ENCODE measurements at places on chromosomes 4 and X.

- no peak for DNase-seq
Observed at GRCh38 chr4:44632089-44632488, 19.3 kb downstream of the YIPF7 start.

GRCh38 chrX:40471965-40472648 lies 108.7 kb upstream of the ATP6AP2 start:
- peak; percentile 65 for DNase-seq

GRCh38 chr4:136558940-136559494 lies 973.3 kb downstream of the PCDH18 start:
- DNase-seq = no peak

DNA sequence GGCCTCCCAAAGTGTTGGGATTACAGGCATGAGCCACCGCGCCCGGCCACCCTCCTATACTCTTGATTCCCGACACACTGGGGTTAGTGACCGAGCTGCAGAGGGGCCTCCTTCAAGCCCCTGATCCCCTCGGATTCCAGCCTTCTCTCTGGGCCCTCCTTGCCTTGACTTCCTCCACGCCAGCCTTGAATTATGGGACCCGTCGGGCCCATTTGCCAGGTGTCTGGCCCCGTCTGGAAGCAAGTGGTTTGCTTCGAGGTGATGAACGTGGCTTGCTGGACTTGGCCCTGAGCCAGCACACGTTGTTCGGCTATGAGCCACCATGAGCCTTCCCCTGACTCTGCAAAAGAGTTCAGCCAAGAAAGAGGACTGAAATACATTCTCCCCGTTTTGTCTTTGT lies 37.4 kb upstream of the GRPEL1 start:
- no peak for DNase-seq

- no peak for DNase-seq
Observed at GRCh38 chrX:15395789-15396188, 11.6 kb upstream of the VEGFD start.

DNA sequence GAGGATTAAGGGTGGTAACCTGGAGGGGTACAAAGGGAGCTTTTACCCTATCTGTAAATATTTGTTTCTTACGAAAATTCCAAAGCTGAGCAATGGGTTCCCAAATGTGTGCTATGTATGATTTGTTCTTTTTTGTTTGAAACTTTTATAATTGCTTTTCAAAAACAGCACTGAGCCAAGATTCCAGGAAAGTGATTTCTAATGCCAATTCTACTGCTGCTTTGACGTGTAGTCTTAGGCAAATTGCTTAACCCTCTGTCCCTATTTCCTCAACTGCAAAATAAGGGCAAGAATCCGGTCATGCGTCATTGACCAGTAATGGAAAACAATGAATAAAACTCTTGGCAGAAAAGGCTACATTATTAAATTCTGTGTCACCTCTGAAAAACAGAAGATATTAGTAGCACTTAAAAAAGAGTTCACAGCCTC lies 454.7 kb downstream of the IL15 start:
- no peak for DNase-seq

DNA sequence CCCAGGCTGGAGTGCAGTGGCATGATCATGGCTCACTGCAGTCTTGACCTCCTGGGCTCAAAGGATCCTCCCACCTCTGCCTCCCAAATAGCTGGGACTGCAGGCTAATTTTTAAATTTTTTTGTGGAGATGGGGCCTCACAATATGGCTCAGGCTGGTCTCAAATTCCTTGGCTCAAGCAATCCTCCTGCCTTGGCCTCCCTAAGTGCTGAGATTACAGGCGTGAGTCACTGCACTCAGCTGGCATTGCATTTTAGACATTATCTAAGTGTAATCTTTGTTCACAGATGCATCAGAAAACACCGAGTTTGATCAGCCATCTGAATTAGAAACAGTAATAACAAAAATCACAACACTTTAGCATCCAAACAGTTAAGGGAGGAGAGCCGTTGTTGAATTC lies 53.4 kb upstream of the CBR4 start:
- no peak for DNase-seq

- DNase-seq = peak; percentile 20
Observed at GRCh38 chr4:8769645-8770517, 101.8 kb downstream of the HMX1 start.

GRCh38 chr4:145071560-145071959 lies 26.4 kb downstream of the ANAPC10 start:
- DNase-seq = no peak

- DNase-seq = no peak
Observed at GRCh38 chr4:53713296-53713695, 122.0 kb upstream of the LNX1 start.

DNA sequence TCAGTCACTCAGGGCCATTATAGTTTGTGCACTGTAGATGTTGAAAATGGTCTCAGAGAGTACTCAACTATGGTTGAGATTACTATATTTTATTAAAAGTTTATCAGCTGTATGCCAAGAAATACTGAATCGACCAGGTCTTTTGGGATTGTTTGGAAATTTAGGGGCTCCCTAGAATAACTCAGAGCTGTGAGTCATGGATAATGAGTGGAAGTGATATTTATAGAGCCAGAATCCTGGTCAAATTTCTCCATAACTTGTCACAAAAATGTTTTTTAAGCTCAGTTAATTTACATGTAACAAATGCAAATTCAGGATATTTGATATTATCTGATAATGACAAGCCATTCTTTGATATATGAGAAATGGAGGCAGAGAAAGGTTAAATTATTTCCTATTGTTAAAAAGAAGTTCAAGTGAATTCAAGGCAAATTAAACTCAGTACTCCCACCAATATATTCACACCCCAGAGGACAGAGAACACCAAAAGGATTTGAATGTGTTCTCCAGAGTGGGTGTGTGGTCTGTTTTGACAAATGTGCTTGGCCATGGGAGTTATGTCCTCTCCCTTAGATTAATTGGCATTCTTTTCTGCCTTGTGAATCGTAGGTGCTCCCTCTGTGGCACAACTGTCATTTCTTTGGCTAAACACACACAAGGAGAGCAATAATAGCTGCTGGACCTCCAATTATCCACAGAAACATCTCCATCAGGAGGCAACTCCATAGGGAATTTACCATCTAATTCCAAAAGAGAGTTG lies 37.7 kb downstream of the ARHGAP24 start:
- DNase-seq = no peak

- DNase-seq = no peak
Observed at GRCh38 chr4:174983128-174983750, 65.1 kb downstream of the ADAM29 start.

DNA sequence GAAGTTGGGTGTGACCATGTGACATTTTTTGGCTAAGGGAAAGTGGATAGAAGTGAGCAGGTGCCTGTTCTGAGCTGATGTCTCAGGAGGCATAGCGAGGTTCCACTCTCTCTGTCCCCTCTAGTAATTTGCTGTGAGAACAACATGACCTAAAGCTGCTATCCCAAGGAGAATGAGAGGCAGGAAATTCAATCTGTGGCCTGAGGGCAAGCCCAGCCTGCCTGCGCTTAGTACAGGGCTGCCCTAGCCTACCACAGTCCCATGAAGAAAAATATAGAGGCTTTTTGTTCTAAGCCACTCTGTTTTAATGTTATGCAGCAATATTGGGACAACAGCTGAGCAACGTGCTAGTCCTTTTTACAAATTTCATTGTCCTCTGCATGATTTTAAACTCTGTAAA lies 193.1 kb downstream of the LDB2 start:
- no peak for DNase-seq

DNA sequence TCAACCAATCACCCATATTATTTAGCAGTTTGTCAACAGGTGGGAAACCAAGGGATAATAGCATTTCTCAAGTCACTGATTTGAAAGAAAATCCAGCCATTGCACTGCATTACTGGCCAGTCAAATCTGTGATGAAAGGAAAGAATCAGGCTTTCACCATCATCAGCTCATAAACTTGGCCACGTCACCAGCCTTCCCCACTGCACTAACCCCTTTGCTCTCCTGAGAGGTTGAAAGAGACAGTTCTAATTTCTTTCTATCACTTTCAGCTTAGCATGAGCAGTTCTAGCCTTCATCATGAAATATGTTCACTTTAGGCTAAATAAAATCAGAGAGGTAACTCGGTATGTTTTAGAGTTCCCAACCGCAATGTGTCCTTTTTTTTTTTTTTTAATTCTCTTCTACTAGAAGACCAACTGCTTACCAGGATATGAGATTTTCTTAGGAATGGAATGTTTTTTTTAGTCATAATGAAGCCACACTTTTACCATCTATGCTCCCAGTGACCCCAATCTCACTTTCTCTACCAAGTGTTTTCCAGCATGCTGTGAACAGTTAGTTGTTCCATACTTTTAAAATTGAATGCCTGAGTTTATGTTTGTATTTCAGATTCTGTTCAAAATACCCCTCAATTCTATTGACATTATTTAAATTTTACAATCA lies 55.7 kb upstream of the SLC7A11 start:
- no peak for DNase-seq

GRCh38 chr4:147960971-147961370 lies 229.1 kb downstream of the ARHGAP10 start:
- DNase-seq = no peak

- DNase-seq = no peak
Observed at GRCh38 chr4:37903901-37904300, 13.0 kb downstream of the TBC1D1 start.

- no peak for DNase-seq
Observed at GRCh38 chrX:129007631-129008030, 515.7 kb downstream of the SMARCA1 start.

- DNase-seq = no peak
Observed at GRCh38 chr4:40888933-40889332, 139.2 kb downstream of the NSUN7 start.

- DNase-seq = no peak
Observed at GRCh38 chrX:85004255-85004654, 578 bp downstream of the APOOL start.

GRCh38 chr4:89196056-89196674 lies 84.8 kb downstream of the TIGD2 start:
- DNase-seq = no peak

DNA sequence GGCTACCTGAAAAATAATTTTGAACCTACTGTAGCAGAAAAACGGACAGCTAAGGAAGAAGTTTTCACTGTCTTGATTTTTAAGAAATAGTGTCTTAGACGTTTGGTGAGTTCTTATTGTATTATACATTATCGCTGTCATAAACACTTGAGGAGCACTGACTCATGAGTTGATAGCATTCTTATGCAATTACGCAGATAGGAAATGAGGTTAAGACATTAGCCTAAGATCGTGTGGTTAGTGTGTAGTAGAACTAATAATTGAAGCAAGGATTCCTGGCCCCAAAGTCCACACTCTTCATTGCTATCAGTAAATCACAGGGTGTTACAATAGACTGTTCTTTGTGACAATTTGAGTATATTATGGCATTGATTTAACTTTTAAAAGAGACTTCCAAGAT lies 238.1 kb downstream of the ARAP2 start:
- DNase-seq = no peak

DNA sequence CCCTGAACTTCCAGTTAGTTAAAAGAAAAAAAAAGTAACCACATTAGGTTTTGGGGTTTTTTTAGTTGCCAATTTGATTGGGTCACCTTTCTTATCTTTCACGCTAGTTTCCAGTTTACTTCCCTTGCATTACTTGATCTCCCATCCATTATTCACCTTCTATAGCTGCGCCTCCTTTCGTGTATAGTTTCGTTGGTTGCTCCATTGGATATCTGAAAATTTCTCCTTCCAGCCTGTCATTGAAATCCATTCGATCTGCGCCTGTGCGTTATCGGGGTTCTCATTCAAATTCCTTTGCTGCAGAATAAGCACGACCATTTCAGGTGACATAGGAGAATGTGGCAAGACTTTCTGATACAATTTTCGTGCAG lies 764 bp downstream of the TRAPPC11 start:
- DNase-seq = no peak

GRCh38 chr4:122073615-122074014 lies 78.5 kb upstream of the BLTP1 start:
- DNase-seq = no peak

- DNase-seq = no peak
Observed at GRCh38 chr4:90445380-90445779, 318.2 kb downstream of the CCSER1 start.

GRCh38 chr4:176302283-176303275 lies 17.2 kb upstream of the SPCS3 start:
- no peak for DNase-seq

- no peak for DNase-seq
Observed at GRCh38 chrX:111308039-111308438, 37.8 kb upstream of the CAPN6 start.

GRCh38 chr4:75878246-75878756 lies 24.0 kb downstream of the PPEF2 start:
- no peak for DNase-seq

- DNase-seq = peak; percentile 100
Observed at GRCh38 chrX:318739-319578, at the start of gene GTPBP6. Gene GTPBP6, minus strand, starts transcription at chrX:318796. Its CDS starts 9 bp downstream, at chrX:318787.

DNA sequence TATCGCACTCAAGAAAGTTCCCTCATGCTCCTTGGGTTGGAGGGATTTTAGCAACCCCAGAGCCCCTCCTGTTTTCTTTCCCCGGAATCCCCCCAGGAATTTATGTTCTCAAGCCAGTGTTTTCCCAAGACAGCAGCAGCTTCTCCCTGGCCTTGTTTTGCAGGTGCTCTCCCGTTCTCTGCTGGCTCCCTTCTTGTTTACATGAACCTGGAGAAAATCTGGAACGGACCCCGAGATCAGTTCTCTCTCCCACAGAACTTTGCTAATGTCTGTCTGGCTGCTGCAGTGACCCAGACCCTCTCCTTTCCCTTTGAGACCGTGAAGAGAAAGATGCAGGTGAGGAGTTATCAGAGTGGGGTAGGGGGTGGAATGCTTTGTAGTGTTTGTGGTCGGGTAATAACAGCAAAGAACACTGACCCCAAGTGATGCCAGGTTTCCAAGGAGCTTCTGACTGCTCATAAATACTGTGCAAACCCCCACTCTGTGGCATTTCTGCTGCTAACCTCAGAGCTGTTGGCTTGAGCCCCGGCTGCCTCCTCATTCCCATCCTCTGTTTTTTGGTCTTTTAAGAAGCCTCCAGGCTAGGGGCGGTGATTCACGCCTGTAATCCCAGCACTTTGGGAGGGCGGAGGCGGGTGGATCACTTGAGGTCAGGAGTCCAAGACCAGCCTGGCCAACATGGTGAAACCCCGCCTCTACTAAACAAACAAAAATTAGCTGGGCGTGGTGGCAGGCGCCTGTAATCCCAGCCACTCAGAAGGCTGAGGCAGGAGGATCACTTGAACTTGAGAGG lies 11.1 kb downstream of the SLC25A43 start:
- no peak for DNase-seq

DNA sequence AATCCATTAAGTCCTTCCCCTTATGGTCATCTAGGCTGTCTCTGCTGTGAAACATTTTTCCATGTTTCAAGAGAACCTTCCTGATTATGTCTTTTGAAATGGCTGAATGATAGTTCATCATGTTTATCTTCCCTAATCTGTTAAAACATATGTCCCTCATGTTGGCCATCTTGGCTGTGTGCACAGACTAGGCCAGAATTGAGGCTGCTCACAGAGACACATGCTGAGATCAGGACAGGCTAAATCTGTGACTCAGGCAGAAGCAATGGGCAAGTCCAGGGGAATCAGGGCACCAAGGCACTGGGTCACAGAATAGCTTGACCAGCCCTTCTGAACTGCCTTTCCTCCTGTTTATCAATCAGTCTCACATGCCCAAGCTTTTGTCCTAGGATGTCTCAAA lies 78.3 kb downstream of the FHDC1 start:
- DNase-seq = no peak
